ENCODE measurements at places on chromosomes 4 and X.

- DNase-seq = no peak
Measured at GRCh38 chr4:162323919-162324318, 160.1 kb upstream of the FSTL5 start.

- DNase-seq = no peak
Measured at GRCh38 chr4:39970671-39971640, 6.8 kb downstream of the PDS5A start.

- DNase-seq = no peak
Measured at GRCh38 chr4:78542373-78542772, 9.2 kb upstream of the ANXA3 start.

GRCh38 chrX:39716401-39716800 is 381.4 kb downstream of the BCOR start:
- DNase-seq = no peak

DNA sequence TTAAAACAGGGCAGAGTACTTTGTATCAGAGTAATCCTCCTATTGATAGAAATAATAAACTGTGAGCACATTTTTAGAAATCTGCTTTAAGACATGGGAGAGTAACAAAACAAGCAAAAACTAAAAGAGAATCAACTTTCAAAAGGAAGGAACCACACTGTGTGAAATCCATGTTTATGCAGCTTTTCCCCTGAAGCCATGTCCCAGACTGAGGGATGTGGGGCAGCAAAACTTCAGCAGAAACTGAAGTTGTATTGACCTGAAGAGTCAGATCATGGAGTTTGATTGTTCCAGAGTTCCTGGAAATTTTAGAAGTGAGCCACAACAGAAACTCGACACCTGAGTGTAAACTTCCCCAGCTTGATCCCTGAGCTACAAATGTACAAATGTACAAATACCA is 53.2 kb downstream of the COMMD8 start:
- DNase-seq = no peak

DNA sequence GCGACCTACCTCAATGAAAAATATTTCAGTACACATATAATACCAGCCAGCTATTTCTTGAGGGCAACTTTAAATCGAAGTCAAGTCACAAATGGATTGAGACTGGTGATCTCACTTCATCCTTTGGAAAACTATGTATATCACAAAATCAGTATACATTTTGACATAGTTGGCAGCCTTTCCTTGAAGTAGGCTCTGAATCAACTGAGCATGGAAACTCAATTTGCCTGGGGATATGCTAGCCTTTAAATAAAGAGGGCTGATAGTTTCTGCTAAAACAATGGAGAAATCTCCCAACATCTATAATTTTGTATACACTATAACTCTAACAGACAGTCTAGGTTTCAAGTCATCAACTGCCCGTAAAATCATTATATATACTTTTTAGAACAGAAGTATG is 282.8 kb upstream of the TENM3 start:
- no peak for DNase-seq

GRCh38 chr4:109942292-109942926 is 29.7 kb downstream of the EGF start:
- DNase-seq = no peak

- peak; percentile 39 for DNase-seq
Measured at GRCh38 chrX:109635146-109635545, 10.2 kb upstream of the KCNE5 start.

GRCh38 chrX:130831347-130831722 is 71.7 kb downstream of the ENOX2 start:
- no peak for DNase-seq

DNA sequence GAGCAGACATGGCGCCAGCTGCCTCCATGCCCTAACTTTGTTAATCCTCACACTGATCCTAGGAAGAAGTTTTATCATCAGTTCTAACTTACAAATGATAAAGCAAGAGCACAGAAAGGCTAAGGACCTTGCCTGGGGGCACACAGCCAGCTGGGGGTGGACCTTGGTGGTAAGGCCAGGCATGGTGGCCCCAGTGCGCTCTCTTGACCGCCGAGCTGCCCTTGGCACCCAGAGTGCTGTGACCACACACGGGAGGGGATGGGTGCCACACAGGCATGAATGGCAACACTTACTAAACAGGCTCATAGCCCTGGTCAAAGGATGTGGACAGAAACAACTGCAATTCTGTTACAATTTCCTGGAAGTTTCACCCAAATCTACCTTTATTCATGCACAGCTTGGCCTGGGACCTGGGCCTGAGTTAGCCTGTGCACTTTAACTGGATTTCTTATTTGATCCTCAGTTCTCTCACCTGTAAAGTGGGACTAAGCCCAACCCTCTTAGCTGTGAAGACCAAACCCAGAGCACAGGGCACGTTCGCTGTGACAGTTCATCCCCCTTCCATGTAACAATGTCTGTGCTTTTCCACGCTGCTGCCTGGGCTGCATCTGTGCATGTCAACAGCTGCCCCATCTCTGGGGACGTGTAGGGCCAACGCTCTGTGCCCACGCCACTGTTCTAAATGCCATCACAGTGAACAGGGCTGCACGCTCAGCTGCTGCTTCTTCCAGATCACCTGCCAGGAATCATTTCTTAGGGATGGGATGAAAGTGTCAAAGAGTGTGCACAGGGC is 44.8 kb downstream of the ACOX3 start:
- no peak for DNase-seq

DNA sequence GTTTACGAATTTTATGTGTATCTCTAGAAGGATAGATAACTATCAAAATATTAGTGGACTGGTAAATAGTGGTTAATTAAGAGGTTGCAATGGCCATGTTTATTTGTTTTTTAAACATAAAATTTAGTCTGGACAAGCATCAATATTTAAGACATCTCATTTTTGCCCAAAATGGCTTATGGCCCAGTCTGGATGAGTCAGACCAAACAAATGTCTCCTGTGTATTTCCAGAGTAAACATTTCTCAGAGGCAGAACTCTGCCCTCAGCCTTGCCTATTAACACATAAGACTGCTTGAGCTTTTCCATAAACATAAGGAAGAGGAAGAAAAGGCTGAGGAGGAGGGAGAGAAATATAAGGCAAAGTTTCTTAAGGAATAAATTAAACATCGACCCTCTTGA is 277.1 kb upstream of the DIAPH2 start:
- no peak for DNase-seq

GRCh38 chr4:175824076-175824475 is 12.0 kb upstream of the GPM6A start:
- no peak for DNase-seq

DNA sequence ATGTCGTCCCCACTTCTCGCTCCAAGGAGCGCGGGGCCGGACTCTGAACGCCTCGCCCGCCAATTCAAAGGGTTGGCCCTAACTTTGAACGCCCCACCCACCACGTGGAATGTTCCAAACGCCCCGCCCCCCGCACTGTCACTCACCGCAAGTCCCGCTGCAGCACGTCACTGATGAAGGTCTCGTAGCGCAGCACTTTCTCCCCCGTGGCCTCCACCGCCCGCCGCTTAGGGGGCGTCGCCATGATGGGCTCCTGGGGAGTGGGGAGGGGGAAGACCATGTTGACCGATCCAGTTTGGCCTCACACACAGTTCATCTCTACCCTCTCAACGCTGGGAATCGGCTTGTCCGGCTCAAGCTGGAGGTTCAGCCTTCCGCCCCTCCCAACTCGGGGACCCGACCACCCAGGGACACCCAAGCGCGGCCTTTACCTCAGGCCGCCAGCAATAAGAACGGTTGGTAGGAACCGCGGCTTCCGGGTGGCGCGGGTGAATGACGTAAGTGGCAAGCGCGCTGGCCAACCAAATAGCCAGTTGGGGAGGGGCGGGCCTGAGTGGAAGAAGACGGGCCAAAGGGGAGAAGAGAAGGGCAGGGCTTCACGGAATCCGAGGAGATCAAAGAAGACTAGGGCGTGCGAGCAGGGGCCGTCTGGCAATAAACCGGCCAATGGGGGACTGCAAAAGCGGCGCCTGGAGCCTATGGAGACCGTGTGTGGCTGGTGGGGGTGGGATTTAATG is at the start of gene UXT:
UXT (minus strand) TSS at position 497 of the 737 bp plus-strand sequence; CDS start at position 244, 253 bp downstream.
- DNase-seq = peak; percentile 86

- no peak for DNase-seq
Measured at GRCh38 chr4:105807496-105807895, 87.8 kb upstream of the NPNT start.

- no peak for DNase-seq
Measured at GRCh38 chr4:138138774-138139173, 103.4 kb downstream of the SLC7A11 start.

- DNase-seq = no peak
Measured at GRCh38 chr4:161393602-161394001, 770.2 kb downstream of the FSTL5 start.

GRCh38 chrX:72110051-72110875 is 21.5 kb downstream of the RTL5 start:
- no peak for DNase-seq

GRCh38 chr4:7394681-7395451 is 39.9 kb downstream of the PSAPL1 start:
- DNase-seq = peak; percentile 72

- DNase-seq = no peak
Measured at GRCh38 chr4:75009138-75009537, 76.2 kb downstream of the PARM1 start.

DNA sequence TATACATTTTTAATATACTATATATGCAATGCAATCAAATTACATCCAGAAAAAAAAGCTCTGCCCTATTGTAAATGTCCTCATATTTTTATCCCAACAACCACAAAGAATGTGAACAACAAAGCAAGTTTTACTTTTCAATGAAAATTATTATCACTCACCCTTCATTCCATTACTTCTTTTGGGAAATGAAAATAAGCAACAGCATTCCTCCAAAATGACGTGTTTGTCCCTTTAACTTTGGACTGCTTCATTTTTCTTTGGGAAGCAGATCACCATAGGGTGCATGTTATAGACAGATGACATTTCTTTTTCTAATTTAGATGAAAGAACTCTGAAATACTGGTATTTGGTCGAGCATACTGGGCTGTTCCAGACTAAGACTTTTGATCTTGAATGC is 667.1 kb upstream of the BOD1L1 start:
- no peak for DNase-seq

DNA sequence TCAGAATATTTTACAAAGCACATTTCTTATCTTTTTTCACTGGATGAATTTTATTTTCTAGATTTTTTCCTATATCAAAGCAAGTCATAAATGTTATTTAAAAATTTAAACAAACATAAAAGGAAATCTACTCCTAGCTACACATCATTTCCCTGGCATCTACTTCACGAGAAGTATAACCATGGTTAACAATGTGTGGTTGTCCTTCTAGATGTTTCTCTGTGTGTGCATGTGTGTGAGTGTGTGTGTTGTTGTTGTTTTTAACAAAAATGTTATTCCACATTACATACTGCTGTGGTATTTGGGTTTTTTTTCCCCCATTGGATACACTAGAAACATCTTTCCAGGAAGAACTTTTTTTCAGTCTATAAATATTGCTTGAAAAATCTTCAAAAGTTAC is 103.1 kb downstream of the CHIC2 start:
- DNase-seq = no peak

DNA sequence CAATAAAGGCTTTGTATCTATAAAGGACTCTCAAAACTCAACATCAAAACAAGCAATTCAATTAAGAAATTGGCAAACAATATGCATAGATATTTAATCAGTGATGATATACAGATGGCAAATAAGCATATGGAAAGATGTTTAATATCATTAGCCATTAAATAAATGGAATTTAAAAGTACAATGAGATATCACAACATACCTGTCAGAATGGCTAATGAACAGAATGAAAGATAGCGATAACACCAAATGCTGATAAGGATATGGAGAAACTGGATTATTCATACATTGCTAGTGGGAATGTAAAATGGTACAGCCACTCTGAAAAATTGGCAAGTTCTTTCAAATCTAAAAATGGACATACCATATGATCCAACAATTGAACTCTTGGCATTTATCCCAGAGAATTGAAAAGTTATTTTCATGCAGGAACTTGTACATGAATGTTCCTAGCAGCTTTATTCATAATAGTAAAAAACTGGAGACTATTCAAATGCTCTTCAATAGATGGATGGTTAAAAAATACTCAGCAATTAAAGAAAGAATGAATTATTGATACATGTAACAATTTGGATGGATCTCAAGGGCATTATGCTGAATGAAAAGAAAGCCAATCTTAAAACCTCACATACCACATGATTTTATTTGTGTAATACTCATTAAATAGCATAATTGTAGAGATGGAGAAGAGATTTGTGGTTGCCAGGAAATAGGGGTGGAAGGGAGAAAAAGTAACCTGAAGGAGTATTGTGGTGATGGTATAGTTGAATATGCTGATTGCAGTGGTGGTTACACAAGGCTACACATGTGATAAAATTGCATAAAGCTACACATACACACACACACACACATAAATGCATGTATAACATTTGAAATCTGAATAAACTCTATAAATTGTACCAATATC is 45.9 kb upstream of the ALG13 start:
- DNase-seq = no peak

DNA sequence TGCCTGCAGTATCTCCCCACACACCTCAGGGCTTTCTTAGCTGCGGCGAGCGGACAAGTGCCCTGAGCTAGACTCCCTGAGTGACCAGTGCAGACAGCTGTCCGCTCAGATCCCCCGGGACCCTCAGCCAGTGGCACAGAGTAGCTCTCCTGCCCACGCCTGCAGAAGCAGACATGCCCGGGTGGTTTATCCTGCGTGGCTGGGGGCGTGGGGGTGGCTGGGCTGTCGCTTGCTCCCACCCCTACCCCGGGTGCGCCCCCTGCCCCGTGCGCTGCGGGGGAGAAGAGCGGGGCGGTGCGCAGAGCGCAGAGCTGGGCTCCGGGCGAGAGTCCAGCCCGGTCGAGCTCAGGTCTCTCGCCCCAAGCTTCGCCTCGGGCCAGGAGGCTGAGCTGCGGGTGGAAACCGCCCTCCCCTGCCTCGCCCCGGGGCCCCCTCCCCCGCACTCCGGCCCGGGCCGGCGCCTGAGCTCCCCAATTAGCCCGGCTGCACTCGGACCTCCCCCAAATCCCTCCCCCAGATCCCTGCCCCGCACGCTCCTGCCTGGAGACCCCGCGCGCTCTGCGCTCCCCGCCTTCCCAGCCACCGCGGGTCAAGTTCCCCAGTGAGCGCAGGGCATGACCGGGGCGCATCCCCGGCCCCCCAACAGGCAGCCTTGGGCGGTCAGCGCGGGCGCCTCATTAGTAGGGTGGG is 11.7 kb upstream of the SHOX start:
- no peak for DNase-seq

DNA sequence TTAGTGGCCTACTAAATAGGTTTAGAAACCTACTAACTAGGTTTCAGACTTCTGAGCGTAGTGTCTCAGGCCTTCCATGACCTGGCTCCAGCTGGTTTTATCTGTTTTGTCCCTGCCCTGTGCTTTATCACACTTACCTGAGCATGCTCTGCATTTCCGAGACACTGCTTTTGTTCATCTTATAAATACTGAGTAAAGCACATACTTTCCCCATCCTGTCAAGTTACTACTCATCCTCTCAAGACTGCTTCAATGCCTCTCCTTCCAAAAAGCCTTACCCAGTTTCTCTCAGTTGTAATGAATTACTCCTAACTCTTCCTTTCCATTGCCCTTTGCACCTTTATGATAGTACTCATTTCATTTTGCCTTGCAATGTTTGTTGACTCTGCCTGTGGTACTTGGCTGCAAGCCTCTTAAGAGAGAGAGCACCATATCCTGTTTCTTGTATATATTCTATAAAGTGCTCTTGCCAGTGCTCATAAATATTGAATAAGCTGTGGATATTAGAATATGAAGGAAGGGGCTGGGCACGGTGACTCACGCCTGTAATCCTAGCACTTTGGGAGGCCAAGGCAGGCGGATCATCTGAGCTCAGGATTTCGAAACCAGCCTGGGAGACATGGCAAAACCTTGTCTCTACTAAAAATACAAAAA is 34.4 kb downstream of the SLAIN2 start:
- no peak for DNase-seq

Measured in D341Med (cell line).